ENCODE measurements at places on chromosomes 2 and 18. TPM values are rescaled to one million over a fixed set of nuclear protein-coding genes. Genes with fewer than 3 reads are reported as not detected.

The CD8B2 gene
- polyA plus RNA-seq: not detected

The SCN3A gene
- polyA plus RNA-seq: 153 TPM

The GCG gene
- not detected for polyA plus RNA-seq

The SULT1C2 gene
- not detected for polyA plus RNA-seq

The AAMP gene
- polyA plus RNA-seq: 249 TPM

The UGT1A7 gene
- polyA plus RNA-seq: not detected

The HOXD9 gene
- polyA plus RNA-seq: not detected

The YPEL5 gene
- 130 TPM for polyA plus RNA-seq

The B3GNT2 gene
- 4.2 TPM for polyA plus RNA-seq

The DOCK10 gene
- 2.9 TPM for polyA plus RNA-seq

The THOC1 gene
- 145 TPM for polyA plus RNA-seq

The TMEM247 gene
- polyA plus RNA-seq: not detected

The DHRS9 gene
- not detected for polyA plus RNA-seq

The SRD5A2 gene
- 0.11 TPM for polyA plus RNA-seq

The MZT2A gene
- 163 TPM for polyA plus RNA-seq

The SERPINB13 gene
- polyA plus RNA-seq: not detected

The DYNC1I2 gene
- 561 TPM for polyA plus RNA-seq

All from neural cell (in vitro differentiated cells).